Skeletal muscle cell (primary cell): ENCODE measurements at places on chromosomes 3 and 15.
A peak's percentile ranks its signal among the peaks of the same experiment; 100 is the strongest.

GRCh38 chr3:181808053-181808452 lies 96.3 kb downstream of the SOX2 start:
- no peak for DNase-seq

- DNase-seq: no peak
Measured at GRCh38 chr3:178455226-178455625, 81.0 kb upstream of the KCNMB2 start.

GRCh38 chr3:81164806-81165205 lies 596.6 kb downstream of the GBE1 start:
- DNase-seq: no peak

GRCh38 chr3:77158730-77159581 lies 119.1 kb downstream of the ROBO2 start:
- DNase-seq: no peak

- no peak for DNase-seq
Measured at GRCh38 chr15:73704869-73705645, 20.9 kb downstream of the CD276 start.

GRCh38 chr15:70225416-70225815 lies 127.7 kb upstream of the TLE3 start:
- no peak for DNase-seq

- DNase-seq: no peak
Measured at GRCh38 chr15:49604625-49605409, 15.8 kb downstream of the FAM227B start.

GRCh38 chr15:95646484-95647273 lies 683.8 kb upstream of the NR2F2 start:
- DNase-seq: no peak

DNA sequence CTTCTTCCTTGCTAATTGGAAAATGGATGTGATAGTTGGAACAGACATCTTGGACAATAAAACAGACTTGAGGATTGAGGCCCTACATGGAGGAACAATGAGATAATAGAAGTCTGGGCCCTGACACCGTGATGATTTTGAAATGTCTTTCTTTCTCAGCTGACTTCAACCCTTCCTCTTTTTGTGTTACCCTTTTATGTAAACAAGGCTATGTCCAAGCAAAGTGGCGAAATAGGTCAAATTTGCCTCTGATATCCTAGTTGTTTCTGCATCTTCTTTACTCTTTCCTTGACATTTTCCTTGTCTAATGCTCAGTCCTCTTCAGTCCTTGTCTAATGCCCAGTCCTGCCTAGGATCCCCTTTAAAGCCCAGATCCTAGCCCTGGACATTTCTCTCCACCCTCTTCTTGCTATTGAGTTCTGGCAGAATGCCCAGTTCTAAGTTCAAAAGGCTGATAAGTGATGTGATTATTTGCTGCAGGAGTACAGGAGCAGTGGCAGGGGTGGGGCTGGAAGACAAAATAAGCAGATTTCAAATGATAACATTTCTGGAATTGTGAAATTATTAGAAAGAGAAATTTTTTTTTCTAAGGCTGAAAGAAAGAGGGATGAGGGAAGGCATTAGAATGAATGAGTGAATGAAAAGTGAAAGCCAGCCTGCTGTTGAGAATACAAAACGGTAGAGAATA lies 6.5 kb upstream of the VPS8 start:
- DNase-seq: no peak

- no peak for DNase-seq
Measured at GRCh38 chr3:183156266-183156665, 6.3 kb downstream of the LAMP3 start.

GRCh38 chr15:66851311-66852063 lies 149.5 kb downstream of the SMAD6 start:
- DNase-seq: peak; percentile 25

GRCh38 chr3:171827385-171827784 lies 15.8 kb upstream of the TMEM212 start:
- no peak for DNase-seq

GRCh38 chr3:52181543-52181942 lies 16.4 kb upstream of the ALAS1 start:
- no peak for DNase-seq

GRCh38 chr3:34056951-34057390 lies 258.5 kb downstream of the PDCD6IP start:
- DNase-seq: no peak

GRCh38 chr3:146550743-146551510 lies 6.5 kb upstream of the PLSCR1 start:
- DNase-seq: peak; percentile 89

DNA sequence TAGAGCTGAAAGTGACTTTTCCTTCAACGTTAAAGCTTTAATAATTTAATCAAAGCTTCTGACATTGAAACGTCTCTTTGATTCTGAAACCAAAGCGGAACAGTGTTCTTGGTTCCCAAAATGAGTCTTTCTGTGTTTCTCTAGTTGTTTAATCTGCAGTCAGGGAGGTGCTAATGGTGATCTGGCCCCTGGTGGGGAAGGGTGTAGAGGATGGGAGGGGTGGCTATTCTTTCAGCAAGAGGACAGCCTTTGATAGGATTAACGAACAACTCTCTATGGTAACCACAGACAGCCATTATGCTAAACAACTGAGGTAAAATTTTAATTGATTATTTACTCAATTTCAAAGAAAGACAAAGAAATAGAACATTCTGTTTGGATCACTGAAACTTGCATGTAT lies 79.9 kb upstream of the CADPS start:
- DNase-seq: no peak

DNA sequence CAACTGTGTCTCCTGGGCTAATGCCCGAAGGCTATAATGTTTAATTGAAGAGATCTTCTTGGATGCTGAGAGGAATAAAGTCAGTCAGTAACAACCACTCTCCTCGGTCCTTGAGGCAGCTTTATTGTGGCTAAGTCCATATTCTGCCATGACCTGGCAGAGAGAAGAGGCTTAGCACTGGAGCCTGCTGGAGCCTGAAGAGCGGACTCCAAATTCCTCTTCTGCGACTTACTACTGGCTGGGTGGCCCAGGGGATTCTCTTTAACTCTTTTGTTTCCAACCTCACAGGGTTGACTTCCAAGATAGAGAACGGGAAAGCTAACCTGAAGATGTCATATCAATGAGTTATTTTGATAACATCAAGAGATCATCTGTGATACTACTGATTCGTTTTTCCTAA lies 71.1 kb downstream of the MYO1E start:
- no peak for DNase-seq

GRCh38 chr15:70374096-70374495 lies 276.4 kb upstream of the TLE3 start:
- no peak for DNase-seq

- DNase-seq: no peak
Measured at GRCh38 chr3:133984975-133985374, 44.8 kb downstream of the SLCO2A1 start.

GRCh38 chr15:29205186-29205585 lies 64.4 kb downstream of the NSMCE3 start:
- no peak for DNase-seq

GRCh38 chr3:15795651-15796308 lies 2.0 kb downstream of the ANKRD28 start:
- DNase-seq: no peak

- no peak for DNase-seq
Measured at GRCh38 chr3:87120236-87120635, 106.9 kb upstream of the CHMP2B start.

DNA sequence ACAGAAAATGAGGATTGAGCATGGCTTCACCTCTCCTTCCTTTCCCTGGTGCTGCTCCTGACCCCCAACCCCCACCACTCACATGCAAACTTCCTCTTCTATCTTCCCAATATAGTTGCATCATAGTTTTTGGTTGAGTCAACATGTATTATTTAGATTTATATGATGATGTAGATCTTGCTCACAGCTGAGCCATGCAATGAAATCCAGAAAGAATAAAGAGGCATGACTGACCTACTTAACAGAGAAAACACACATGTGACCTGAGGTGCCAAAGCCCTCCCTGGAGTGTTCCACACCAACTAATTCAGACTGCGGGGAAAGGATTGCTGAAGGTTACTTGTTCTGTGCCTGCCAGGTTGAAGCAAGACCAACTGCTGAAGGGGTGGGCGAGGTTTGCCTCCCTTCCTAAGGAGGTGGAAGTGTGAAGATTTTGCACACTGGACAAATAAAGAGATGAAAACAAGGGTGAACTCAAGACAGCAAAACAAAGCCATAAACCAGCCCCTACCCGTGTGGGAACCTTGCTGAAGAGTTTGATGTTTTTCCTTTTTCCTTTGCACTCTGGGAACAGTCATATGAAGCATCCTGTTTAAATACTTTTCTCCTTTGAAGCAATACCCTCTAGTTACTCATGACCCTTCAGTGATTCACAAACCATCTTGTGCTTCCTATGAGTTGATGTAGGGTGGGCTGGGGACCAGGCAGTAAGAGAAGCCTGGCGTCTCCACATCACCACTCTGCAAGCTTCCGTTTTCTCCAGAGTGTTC lies 155.2 kb upstream of the UBE2E1 start:
- peak; percentile 94 for DNase-seq

DNA sequence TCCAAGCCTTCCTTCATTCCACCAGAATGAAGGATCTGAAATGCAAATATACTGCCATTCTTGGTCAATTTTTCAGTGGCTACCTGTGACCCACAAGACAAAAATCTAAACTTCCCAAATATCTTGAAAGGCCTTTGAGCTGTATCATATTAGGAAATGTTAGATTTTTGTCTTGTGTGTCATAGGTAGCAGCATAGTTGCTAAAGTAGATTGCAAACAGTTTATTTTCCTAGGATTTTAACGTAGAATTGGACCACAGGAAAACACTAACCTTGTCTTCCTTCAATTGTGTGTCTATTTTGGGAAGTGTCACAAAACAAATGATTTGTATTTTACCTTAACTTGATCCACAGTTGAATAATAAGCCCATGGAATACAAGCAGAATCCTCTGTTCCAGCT lies 42.4 kb downstream of the CP start:
- peak; percentile 15 for DNase-seq

GRCh38 chr15:33454996-33455395 lies 144.2 kb downstream of the RYR3 start:
- no peak for DNase-seq

DNA sequence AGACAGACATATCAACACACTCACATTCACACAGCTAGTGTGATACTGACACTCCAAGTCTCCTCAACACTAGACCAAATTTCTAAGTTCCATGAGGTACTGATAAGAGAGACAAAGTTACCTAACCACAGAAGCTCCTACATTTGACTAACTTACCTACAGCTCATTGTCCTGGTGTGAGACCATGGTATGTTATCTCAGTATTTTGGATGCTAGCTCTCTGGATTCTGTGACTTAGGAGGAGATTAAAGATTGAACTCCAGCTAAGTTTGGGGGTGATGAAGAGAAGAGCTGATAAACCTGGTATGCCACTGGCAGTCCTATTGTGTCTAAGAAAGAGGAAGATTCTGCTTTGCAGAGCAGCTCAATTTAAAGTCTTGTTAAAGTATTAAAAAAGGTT lies 144.0 kb upstream of the MYRIP start:
- DNase-seq: no peak

- no peak for DNase-seq
Measured at GRCh38 chr3:189806171-189806951, 175.2 kb downstream of the TP63 start.

DNA sequence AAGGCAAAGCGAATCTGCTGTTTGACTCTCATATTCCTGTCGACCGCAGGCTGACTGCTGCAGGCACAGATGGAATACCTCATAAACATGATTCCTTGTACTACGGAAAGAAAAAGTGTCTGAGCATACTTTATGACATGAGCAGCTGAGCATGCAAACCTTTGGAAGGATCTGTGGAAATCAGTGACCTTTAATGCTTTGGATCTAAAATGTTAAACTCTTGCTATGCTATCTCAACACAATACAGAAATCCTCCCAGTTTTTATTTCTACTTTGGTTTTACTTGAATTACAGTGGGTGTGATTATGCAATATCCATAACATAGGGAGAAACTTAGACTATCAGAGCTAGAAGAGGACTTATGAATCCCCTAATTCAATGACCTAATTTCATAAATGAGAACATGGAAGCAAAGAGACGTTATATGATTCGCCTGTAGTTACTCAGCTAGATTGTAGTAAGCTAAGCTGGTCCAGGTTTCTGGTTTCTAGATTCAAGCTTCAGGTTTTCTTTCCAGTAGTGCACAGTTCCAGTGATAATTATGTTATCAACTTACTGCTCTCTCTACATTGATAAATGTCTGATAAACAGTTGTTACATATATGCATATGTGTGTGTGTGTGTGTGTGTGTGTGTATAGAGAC lies 127.6 kb upstream of the GBE1 start:
- DNase-seq: peak; percentile 37

- DNase-seq: no peak
Measured at GRCh38 chr3:16085884-16086608, 88.4 kb upstream of the GALNT15 start.

DNA sequence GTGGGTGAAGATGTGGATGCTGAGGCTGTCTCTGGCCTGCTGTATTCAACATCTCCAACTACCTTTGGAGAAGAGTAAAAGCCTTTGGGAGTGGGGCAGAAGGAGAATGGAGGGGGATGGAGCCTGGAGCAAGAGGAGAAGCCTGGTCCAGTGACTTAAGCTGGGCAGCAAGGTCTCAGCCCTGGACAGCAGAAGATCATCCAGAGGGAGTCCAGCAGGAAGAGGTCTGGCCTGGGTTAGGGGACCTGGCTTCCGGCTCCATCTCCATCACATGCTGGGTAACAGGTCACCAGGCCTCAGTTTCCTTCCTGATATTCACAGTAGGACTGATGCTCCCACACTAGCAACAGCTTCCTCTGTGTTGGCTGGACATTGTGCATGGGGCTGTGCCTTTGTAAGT lies 3.8 kb upstream of the ISL2 start:
- DNase-seq: no peak

- no peak for DNase-seq
Measured at GRCh38 chr3:72204452-72204851, 419.5 kb upstream of the PROK2 start.

DNA sequence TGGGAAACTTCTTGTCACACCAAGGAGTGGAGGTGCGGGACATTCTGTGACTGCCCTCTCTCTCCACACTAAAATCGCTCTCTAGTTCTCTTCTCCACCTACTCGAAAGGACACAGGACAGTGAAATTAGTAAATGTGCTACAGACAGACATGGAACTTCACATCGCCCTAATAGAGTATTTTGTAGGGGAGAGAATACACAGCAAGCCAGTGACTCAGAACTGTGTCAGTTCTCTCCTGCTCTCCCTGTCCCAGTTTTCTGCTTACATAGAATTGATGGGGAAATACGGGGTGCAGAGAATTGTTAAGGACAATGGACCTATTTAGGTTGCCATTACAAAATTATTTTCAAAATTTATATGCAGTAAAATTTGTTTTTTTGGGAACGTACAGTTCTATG lies 159.6 kb upstream of the GADL1 start:
- DNase-seq: no peak

DNA sequence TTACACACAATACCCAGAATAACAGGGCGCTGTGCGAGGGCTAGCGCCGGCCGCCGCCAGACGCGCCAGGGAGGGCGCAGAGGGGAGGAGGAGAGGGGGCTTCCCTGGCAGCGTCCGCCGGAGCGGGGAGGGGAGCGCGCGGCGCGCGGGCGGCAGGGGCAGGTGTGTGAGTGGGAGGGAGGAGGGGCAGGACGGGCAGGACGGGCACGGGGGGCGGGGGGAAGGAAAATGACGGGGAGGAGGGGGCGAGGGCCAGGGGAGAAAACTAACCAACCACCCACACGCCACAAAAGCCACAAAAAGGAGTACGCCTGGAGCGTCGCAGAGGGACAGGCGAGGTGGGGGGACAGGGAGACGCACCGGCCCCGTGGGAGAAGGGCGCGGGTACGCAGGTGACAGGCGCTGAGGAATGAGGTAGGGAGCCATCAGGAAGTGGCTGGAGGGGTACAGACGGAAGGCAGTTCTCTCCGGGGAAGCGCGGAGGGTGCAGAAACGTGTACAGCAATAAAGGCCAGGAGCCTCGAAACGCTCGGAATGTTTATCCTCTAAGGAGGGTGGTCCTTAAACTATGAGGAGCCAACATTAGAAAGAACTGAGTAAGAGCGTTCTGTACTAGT lies 610 bp upstream of the SATB1 start:
- DNase-seq: no peak
